DND-41 (cell line): ENCODE measurements at places on chromosomes 12 and 14.

GRCh38 chr12:124655698-124656516 lies 88.5 kb upstream of the NCOR2 start:
- no peak for DNase-seq

DNA sequence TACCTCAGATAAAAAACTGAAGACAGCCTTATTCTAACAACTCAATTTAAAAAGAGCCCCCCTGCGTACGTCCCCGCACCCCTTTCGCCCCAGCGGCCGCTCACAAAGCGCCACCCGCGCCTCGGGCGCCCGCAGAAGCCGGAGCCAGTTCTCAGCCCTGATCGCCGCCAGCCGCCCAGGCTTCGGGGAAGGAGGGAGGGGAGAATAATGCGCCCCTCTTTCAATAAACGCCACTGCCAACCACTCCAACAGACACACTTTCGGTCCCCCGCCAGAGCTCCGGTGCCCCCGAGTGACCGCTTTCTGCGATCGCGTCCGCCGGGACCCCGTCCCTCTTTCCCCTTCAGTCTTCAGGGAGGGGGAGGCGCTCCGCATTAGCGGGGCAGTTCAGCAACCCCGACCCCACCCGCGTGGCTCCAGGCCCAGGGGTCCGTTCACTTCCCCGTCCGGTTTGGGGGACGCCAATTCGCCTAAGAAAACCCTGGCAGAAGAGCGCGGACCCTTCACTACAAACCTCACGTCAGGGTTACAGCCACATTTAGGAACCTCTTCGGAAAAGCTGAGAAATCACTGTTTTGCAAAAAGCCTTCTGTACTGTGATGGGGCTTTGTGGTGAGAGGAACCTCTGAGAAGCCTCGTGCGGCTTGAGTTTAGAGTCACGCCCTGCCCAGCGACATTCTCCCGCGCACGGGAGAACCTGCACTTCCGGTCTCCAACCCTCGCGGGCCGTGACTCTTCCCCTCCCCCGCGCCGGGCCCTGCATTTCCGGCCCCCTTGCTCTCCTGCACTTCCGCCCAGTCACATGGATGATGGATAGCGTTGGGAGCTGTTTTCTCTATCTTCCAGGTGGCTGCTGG lies 18.7 kb downstream of the FOXG1 start:
- no peak for DNase-seq

GRCh38 chr14:24873551-24873950 lies 176.4 kb downstream of the STXBP6 start:
- DNase-seq: no peak

DNA sequence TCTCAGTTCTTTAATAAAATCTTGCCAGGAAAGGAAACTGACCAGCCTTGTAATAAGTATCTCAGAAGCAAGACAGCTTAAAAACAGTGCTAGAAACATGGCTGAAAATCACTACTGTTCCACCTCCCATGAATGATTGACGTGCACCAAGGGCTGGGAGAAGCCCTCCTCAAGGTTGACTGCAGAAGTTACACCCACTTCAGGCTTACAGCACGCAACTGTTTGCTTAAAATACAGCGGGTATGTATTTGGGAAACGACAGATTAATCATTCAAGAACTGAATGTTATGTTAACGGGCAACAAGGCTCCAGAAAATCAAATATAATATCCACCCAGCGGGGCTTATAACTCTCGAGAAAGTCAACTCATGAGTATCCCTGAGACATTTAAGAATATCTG lies 22.1 kb downstream of the PRKD1 start:
- DNase-seq: no peak

GRCh38 chr14:58724702-58725101 lies 86.9 kb downstream of the DACT1 start:
- no peak for DNase-seq

DNA sequence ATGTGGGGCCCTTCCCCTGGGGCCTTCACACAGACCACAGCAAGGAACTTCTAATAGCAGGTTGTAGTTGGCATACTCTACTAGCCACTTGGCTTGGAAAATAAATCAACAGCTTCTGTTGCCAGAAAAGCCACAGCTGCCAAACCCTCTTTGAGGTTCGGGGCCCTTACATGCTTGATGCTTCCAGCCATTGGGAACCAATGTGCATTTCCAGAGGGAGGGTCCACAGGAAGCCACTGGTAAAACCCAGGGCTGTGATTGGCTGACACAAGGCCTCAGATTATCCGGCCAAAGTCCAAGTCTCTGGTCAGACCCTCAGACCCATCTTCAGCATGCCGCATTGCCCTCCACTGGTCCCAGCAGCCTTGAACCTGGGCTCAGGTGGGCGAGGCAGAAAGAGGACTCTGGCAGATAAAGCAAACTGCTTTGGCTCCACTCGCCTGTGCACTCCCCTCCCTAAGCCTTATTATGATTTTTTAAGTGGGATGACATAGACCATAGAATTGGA lies 214.4 kb downstream of the BCL11B start:
- DNase-seq: no peak
